ENCODE measurements at places on chromosomes 1 and 21. TPM values are rescaled to one million over a fixed set of nuclear protein-coding genes. Genes with fewer than 3 reads are reported as not detected.

Gene RGS8
- not detected for total RNA-seq

- DNase-seq, result no peak
These were observed 18.2 kb downstream of the CENPF start for GRCh38 chr1:214621236-214621635.

DNA sequence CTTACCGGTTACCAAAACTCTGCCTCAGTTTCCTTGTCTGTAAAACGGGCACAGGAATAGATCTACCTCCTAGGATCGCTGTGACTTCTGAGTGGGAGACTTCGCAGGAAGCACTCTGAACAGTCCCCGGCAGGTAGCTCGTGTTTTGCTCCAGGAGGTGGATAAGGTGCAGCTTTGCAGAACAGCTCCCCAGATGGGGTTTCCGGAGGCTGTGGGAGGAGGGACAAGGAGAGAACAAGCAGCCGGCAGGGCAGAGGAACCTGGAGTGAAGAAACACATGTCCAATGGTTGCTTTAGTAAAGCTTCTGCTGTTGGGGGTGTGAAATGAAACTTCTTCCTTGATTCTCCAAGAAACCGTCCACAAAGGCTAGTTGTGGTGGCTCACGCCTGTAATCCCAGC lies 95.5 kb upstream of the TARDBP start:
- DNase-seq, result no peak

DNA sequence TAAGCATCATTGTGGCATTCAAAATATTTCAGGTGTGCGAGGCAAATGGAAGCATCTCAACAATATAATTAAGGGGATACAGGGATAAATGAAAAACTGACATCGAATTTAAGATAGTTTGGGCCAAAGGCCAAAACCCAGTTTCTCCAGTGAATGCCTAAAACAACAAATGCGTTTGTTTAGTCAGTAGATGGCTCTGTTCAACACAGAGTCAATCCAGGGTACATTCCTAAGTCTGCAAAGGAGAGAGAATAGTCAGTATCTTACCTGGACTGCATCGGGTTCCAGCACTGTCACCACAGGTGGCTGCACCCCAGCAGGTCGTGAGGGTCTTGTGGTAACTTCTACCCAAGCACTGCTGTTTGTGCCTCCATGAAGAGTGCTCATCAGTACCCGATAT lies 321.1 kb downstream of the KCTD3 start:
- DNase-seq, result no peak

GRCh38 chr1:22089787-22090186 lies 37.3 kb downstream of the CDC42 start:
- no peak for DNase-seq

DNA sequence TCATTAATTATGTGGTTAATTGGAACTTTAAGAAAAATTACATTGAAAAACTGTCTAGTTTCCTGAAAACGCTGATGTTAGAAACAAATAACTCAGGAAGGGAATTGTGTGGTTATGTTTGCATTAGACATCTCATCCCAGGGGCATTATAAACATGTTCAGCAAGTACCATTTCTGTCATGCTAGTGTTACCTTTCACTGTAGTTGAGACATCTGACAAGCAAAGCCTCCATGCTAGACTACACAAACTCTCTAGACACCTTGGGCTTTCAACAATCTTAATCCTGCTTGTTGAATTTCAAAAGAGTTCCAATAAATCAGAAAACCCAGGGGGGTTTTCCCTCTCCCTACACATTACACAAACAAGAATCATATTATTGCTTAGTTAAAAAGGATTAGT lies 536.8 kb downstream of the KCNT2 start:
- DNase-seq, result no peak

Data from posterior vena cava (tissue), 2 donors.